ENCODE measurements at places on chromosomes 11 and 22.

GRCh38 chr22:37638391-37639069 lies 939 bp upstream of the SH3BP1 start:
- DNase-seq, result no peak

- no peak for DNase-seq
These were observed 36.1 kb upstream of the SCN3B start for GRCh38 chr11:123690485-123690884.

DNA sequence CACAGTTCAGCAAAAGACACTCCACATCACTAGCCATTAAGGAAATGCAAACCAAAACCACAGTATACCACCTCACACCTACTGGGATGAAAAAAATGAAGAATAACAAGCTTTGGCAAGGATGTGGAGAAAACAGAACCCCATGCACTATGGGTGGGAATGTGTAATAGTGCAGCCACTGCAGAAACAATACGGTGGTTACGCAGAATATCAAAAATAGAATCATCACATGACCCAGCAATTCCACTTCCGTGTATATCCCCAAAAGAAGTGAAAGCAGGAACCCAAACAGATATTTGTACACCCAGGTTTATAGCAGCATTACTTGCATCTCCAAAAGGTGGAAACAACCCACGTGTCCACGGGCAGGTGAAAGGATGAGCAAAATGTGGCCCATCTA lies 20.8 kb downstream of the CARS1 start:
- DNase-seq, result peak; percentile 31

DNA sequence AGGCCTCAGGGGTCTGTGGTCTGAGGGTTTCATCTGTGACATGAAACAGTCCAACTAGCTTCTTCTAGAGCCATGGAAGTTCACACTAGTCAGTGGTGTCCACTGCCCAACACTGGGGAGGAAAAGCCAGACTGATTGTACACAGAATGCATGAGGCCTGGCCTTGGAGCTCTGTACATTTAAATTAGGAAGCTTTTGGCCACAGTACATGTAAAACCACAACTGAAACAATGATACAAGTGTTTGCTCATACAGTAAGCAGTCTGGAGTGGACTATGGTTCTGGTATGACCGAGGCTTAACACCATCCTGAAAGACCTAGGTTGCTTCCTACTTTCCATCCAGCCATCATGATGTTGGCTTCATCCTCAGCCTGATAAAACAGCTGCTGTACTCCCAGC lies 73.8 kb upstream of the SESN3 start:
- no peak for DNase-seq

- DNase-seq, result no peak
These were observed 58.6 kb upstream of the RPS13 start for GRCh38 chr11:17135916-17136683.

DNA sequence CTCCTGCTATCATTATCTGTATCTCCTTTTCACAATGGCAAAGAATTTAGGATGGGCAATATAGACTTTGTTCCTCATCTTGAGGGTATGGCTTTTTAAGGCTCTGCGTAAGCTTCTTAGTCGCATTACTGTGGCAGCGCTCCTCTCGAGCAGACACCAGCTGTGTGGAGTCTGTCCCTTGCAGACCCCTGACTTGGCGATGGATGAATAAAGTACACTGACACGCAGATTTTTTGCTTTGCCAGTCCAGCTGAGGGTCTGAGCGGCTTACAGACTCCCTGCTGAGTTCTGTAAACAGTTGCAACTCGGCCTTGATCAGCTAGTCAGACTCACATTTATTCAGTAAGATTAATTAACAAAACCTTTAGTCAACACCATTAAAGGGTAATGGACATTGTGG lies 390.0 kb upstream of the CNTN5 start:
- DNase-seq, result no peak

GRCh38 chr11:123178186-123178585 lies 16.9 kb downstream of the CLMP start:
- no peak for DNase-seq

DNA sequence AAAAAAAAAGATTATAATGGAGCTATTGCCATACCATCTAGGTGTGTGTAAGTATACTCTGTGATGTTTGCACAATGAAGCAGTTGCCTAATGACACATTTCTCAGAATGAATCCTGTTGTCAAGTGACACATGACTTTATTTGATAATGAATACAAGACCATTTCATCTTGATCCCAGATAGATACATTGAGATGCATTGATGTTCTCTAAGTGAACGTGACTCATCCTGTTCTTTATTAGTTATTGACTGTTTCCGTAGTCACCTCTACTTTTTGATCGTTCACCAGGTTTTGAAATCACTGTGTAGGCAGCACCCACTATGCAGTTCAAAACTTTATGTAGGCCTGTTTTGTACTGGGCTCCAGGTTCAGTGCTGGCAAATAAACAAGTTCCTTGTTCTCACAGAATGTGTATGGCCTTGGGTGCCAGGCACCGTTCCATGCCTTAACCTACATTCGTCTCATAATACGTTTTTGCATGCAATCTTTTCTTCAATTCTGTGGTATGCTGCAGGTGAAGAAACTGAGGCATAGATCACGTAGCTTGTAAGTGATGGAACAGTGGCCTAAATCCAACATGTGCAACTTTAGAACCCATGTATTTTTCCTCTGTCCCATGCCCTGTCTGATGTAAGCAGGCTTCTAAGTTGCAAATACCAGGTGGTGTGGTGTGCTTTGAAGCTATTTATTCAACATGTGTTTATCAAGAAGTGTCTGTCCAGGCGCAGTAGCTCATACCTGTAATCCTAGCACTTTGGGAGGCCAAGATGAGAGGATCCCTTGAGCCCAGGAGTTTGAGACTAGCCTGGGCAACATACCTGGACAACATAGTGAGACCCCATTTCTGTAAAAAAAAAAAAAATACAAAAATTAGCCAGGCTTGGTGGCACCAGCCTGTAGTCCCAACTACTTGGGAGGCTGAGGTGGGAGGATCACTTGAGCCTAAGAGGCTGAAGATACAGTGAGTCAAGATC lies 10.4 kb downstream of the SREBF2 start:
- DNase-seq, result no peak
